Upper lobe of left lung (tissue), 6 donors: ENCODE measurements at places on chromosomes 1 and 21. TPM values are rescaled to one million over a fixed set of nuclear protein-coding genes. Genes with fewer than 3 reads are reported as not detected.

- DNase-seq = peak; percentile 88
Measured at GRCh38 chr1:157198619-157199420, 60.6 kb upstream of the ETV3 start.

Gene PRDM2
- total RNA-seq = 36.0 TPM

- no peak for DNase-seq
Measured at GRCh38 chr1:206465951-206466350, 4.3 kb upstream of the IKBKE start.

Gene ATP1A4
- total RNA-seq = not detected

Gene DNM3
- 9.9 TPM for total RNA-seq

Gene ST7L
- 15.8 TPM for total RNA-seq
